Stimulated activated naive CD8-positive, alpha-beta T cell treated with anti-CD3 and anti-CD28 coated beads, Interleukin-15, amount 100 ng/mL, for 72 hours (primary cell): ENCODE measurements at places on chromosomes 11 and 22.

DNA sequence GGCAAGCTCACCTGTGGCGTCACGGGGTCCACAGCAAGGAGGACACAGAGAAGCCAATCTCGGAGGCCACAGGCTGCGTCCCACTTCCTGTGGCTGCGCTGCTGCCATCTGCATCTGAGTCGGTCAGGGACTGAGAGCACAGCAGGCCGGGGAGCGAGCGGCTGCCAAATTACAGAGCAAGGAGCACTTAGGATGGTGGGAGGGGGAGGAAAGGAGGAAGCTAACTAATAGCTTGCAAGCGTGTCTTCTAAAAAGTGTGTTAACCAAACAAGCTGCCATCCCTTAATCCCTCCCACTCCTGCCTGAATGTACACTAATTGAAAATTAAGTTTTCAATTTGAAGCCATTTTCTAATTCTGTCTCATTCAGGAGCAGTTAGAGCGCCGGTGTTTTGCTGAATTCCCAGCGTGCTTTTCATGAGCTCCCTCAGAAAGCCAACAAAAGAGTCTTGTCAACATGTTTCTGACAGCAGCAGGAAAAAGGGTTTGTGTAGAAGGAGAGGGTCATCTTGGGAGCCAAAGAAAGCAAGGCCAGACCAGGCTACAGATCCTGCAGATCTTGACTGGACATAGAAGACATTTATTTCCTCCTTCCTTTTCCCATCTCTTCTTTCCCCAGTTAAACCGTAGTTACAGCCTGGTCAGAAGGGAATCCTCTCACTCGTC, 42.4 kb upstream of the API5 start:
- no peak for DNase-seq

GRCh38 chr22:49660794-49661781, 166.6 kb downstream of the BRD1 start:
- DNase-seq, result no peak

DNA sequence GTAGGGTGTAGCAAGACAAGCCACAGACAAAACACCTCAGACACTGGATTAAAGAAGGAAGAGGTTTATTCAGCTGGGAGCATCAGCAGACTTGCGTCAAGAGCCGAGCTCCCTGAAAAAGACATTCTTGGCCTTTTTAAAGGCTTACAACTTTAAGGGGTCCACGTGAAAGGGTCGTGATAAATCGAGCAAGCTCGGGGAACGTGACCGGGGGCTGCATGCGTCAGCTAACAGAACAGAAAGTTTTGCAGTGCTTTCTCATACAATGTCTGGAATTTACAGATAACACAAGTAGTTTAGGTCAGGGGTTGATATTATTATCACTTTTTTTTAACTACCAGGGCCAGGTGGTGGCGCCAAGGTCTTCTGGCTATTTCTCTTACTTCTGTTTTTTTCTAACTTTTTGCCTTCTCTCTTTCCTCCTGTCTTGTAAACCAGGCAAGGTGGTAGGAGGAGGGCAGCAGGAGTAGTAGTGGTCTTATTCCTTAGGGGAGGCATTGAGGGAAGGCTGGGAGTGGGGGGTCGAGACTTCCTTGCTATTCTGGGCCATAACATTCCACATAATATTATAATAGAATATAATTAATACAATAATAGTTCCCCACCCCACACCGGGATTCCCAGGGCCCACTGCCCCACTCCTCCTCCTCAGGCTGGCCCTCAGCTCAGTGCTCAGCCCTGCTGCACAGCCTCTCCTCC, 587 bp upstream of the ALDH3B1 start:
- no peak for DNase-seq

DNA sequence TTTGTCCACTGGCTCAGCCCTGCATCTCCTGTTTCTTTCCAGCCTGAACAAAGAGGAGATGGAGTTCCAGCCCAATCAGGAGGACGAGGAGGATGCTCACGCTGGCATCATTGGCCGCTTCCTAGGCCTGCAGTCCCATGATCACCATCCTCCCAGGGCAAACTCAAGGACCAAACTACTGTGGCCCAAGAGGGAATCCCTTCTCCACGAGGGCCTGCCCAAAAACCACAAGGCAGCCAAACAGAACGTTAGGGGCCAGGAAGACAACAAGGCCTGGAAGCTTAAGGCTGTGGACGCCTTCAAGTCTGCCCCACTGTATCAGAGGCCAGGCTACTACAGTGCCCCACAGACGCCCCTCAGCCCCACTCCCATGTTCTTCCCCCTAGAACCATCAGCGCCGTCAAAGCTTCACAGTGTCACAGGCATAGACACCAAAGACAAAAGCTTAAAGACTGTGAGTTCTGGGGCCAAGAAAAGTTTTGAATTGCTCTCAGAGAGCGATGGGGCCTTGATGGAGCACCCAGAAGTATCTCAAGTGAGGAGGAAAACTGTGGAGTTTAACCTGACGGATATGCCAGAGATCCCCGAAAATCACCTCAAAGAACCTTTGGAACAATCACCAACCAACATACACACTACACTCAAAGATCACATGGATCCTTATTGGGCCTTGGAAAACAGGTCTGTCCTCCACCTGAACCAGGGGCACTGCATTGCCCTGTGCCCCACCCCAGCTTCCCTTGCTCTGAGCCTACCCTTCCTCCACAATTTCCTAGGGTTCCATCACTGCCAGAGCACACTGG, 5.0 kb downstream of the FTH1 start:
- no peak for DNase-seq

DNA sequence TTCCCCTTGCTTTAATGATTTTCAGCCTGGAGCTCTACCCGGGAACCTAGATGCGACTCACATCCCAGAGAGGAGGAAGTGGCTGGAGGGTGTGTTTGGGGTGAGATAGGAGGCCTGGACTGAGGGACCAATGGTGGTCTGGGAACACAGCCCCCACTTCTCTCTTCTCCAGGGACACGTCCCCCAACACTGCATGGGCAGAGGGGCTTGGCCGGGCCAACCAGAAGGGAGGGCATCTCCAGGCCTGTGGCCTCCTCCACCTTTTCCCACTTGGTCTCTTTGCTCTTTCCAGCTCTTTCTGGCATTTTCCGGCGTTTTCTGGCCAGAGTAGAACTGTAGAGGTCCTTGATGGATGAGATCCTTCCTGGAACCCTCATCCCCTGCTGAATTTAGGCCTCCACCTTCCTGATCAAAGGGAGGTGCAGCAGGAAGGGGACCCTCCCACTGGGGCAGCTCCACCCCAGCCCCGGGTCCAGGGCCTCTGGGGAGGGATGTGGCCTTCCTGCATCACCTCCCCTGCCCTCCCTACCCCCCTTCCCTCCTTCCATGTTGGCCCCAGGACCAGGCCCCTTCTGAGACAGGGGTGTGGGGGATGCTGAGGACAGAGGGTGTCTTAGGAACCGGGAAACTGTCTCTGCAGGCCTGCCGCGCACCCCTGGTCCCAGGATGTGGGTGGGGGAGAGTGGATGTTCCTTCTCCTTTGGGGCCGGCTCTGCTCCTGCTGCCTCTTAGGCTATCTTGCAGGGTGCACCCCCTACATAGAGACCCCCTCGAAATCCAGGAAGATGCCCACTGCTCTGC, 24.4 kb downstream of the MRGPRG start:
- DNase-seq, result no peak

- DNase-seq, result no peak
These were observed 98.2 kb downstream of the INSC start for GRCh38 chr11:15212876-15213275.

- DNase-seq, result no peak
These were observed 1.4 kb downstream of the CHKB start for GRCh38 chr22:50581031-50581949.

DNA sequence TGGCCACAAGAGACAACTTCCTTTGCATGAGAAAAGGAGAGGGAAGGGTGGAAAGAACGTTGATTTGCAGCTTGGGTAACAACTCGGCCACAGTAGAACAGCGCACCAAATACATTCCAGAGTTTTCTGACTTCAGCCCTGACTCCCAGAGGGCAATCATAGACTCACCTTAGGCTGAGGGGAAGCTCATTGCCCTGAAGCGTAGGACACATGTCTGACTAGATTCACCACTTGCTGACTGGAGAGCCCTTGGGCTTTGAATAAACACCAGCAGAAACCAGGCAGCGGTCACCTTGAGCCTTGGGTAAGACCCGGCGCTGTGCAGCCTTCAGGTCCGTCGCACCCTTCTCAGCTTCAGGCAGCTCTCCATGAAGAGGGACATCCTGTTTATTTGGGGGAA, 151.8 kb upstream of the GRIA4 start:
- no peak for DNase-seq
